ENCODE measurements at places on chromosomes 11 and 22.

GRCh38 chr22:23418159-23418788, 161.8 kb downstream of the IGLL1 start:
- no peak for DNase-seq

- peak; percentile 49 for DNase-seq
These were observed 25.9 kb upstream of the SLC5A4 start for GRCh38 chr22:32281072-32281471.

DNA sequence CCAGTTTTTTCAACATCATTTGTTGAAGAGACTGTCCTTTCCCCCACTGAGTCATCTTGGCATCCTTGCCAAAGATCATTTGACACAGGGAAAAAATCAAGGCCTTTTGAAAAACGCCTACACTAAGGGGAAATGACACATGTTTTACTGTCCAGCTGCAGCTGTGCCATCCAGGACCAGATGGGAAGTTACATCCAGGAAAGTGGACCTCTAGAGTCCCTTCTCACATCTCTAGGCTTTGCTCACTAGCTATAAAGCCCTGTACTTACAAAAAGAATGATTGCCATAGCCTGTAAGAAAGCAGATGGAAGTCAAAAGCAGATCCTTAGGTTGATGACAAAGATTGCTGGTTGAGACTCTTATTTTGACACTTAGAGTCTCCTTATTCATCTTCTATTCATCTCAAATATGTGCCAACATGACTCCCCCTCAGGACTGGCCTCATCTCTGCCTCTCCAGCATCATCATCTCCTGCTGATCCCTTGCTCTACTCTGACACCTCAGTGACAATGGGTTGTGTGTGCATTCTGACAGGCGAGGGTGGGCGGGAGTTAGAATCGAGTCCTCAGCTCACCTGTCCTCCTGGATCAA, 22.8 kb downstream of the OSBP2 start:
- DNase-seq = no peak

- no peak for DNase-seq
These were observed 112.4 kb downstream of the KCNC1 start for GRCh38 chr11:17846852-17847453.

DNA sequence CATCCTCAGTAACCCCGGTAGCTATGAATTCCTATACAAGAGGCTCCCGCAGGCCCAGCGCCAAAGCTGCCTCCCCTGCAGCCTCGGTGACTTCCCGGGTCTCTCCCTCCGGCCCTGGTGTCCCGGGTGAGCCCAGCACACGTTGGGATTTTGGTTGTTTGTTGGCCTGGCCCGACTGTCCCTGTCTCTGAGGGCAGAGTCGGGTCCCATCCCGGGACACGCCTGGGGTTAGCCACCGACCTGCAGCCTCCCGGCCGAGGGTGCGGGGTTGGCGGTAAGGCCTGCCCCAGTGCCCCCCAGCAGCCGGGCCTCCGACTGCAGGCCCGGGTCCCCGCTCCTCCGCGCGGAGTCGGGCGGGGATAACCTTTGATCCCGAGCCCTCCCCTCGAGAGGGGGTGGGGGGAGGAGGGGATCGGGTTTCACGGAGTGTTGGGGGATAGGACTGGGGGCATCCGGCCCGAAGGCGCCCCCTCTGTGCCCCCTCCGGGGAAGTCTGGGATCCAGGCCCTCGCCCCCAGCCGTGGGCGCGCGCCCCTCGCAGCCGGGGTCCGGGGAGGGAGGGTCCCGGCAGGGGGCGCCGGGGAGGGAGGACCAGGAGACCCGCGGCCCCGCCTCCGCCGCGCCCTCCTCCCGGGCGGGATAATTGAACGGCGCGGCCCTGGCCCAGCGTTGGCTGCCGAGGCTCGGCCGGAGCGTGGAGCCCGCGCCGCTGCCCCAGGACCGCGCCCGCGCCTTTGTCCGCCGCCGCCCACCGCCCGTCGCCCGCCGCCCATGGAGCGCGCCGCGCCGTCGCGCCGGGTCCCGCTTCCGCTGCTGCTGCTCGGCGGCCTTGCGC, at the start of gene FBLN1:
FBLN1 (plus strand) TSS at position 669 of the 835 bp plus-strand sequence; CDS start at position 772, 103 bp downstream.
- peak; percentile 90 for DNase-seq

GRCh38 chr11:33874910-33875490, 16.9 kb downstream of the LMO2 start:
- DNase-seq = no peak

DNA sequence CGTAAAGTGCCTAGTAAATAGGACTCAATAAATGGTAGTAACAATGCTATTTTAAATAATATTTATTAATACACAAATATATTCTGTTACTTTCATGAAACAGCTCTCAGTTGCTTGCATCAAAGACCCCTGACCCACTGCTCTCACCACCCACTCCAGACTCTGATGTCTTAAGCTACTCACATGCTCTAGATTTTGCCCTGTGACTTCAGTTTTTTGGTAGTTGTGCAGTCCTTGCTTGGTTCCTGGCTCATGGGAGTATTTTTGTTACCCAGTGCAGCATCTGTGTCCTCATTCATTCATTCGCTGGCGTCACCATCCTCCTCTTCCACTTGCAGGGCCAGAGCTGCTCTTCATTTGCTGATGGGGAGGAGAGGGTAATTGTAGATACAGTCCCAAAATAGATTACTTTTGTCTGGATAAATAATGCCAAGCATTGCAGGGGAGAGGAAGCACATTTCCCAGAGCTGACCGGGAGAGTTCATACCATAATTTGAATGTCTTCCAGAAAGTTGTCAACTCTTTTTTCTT, 12.7 kb downstream of the MRPL48 start:
- no peak for DNase-seq

GRCh38 chr22:26431261-26431995, 2.4 kb downstream of the ASPHD2 start:
- DNase-seq = no peak

DNA sequence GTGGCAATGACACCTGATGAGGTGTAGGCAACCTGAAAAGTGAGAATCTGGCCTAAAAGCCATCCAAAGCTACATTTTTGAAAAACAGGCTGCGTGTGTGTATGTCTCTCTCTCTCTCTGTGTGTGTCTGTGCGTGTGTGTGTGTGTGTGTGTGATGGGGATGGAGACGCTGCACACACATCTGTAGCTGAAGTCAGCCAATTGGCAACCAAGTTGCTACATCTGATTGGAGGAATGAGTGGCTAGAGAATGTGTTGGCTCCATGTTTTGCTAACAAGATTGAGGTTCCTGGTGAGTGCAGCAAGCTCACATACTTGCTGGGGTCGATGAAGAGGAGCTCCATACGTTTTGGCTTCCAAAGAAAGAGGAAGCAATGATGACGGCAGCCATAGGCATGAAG, 311.4 kb upstream of the NCAM1 start:
- no peak for DNase-seq

- DNase-seq = no peak
These were observed 11.7 kb downstream of the BTG4 start for GRCh38 chr11:111500481-111500880.

DNA sequence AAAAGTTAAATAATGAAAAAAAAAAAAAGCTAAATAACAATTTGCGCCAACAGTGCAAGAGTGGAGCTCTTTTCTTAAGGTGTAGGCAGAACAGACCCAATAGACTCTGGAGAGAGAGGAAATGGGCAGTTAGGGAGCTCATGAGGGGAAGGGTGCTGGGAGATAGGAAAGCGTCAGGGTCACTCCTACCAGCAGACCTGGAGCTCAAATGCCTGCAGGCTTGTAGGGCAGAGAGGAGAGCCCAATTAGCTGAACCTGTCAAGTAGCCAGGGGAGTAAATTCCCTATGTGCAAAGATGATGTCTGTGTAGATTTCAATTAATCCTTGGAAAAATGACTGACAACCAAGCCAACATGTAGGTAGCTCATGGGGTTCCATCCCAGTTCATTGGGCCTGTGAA, 73.0 kb downstream of the RAB30 start:
- no peak for DNase-seq

- DNase-seq = peak; percentile 55
These were observed 14.2 kb downstream of the SMPD1 start for GRCh38 chr11:6404342-6405051.

GRCh38 chr11:12182676-12183541, 72.5 kb downstream of the MICAL2 start:
- DNase-seq = peak; percentile 60

DNA sequence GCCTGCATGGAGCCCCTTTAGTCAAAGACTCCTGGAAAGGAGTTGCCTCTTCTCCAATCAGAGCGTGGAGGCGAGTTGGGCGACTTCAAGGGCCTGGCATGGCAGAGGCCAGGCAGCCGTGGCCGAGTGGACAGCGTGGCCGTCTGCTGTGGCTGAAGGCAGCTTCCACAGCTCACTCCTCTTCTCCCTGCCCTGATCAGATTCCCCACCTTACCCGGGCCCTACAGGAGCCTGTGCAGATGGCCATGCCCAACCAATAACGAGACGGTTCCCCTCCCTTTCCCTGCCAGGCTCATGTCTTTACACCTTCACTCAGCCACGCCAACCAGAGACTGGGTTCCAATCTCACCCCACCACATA, 20.0 kb upstream of the SLC22A12 start:
- no peak for DNase-seq
